ENCODE measurements at places on chromosomes 11 and 22.

DNA sequence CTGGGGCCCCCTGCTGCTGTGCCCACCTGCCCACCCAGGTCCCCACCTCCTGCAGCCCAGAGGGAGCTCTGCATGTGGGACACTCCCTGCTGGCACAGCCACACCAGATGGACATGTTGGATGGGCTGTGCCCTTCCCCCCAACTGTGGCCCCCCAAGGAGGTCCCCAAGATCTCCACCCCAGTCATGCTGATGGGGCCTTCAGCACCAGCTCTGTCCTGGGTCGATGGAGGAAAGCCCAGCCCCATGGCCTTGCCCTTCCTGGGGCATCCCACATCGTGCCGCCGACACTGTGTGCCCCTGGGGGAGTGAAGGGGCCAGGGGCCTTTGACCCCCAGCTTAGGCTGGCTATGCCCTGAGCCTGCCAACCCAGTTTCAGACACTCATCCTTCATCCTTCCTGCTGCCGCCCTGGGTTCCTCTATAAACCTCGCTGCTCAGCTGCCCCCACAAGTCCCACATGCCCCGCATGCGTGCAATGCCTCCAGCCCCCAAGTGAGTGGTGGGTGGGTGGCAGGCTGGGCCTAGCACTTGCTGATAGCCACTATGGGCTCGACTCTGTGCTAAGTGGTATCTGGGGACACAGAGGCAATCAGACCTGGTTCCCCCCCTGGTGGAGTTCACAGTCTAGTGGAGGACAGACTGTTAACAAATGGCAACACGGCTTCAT, 3.9 kb upstream of the DPP3 start:
- DNase-seq: no peak

DNA sequence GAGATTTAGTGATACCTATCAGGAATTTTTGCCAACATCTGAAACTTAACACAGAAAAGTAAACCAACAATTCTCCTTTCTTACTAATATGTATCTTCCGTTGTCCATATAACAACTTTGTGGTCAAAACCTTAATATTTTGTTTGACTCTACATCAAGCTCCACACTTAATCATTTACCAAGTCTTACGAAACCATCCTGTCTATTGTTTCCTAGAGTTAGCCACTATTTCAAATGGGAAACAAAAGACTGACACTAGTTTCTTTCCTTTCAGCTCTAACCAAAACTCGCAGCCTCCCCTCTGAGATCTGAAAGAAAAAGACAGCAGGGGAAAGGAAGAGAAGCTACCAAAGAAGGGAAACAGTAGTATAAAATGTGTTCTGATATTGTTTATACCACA, 26.5 kb upstream of the PRDM10 start:
- no peak for DNase-seq

GRCh38 chr11:94450048-94450447, 43.6 kb downstream of the MRE11 start:
- DNase-seq: no peak

- DNase-seq: no peak
Measured at GRCh38 chr11:113488931-113489351, 13.7 kb upstream of the DRD2 start.

DNA sequence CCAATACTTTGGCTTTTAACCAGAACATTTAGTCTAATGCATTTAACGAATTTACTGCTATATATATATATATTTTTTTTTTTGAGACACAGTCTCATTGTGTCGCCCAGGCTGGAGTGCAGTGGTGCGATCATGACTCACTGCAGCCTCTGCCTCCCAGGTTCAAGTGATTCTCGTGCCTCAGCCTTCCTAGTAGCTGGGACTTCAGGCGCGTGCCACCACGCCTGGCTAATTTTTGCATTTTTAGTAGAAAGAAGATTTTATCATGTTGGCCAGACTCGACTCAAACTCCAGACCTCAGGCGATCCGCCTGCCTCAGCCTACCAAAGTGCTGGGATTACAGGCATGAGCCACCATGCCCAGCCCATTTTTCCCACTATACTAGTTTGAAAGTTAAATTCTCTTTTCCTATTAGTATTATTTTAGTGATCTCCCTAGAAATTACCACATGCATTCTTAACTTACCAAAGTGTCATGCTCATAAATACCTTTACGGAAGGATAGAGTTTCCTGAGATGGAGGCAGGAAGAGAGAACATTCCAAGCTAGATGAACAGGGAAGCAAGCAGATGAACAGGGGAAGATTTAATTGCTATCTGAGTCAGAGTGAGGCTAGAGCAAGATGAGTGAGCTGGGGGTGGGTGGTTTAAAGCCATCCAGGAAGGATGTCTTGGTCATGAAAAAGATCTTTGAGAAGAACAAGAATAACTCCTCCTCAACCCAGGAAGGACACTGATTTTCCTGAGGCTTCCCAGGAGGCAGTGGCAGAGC, 4.4 kb upstream of the PGAP2 start:
- no peak for DNase-seq
